Iris pigment epithelial cell (primary cell): ENCODE measurements at places on chromosomes 16 and 17.

DNA sequence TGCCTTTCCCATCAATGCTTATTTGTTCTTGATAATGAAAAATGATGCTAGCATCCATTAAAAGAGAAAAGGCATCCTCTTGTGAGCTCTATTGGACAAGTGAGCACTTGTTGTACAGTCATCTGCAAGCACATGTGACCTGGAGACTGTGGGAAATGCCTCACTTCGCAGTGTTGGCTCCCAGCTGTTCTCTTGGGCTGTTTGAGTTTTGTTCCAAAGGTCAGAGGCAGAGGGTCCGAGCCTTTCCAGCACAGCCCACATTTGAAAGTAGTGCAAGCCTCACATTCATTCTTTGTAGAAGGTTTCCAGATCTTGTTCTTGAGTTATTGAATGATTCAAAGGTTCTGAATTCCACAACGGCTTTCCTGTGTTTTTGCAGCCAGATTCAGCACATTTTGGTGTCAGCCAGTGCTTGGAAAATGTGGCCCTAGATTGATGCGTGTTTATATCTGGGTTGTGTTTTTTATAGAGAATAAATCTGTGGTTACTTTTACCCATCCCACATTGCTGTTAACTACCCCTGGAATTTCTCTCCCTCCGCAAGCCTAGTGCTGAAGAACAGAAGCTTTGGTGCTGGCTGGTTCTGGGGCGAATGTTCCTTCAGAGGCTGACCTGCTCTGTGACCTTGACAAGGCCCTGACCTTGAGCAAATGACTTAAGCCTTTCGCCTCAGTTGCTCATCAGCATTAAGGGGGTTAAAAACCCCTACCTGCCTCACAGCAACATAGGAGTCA, 49.8 kb downstream of the CDH1 start:
- DNase-seq = peak; percentile 78

- no peak for DNase-seq
These were observed 351.7 kb downstream of the FOXL1 start for GRCh38 chr16:86930001-86930400.

GRCh38 chr17:46742565-46743270, 75.8 kb downstream of the WNT3 start:
- peak; percentile 91 for DNase-seq

GRCh38 chr16:56988161-56988947, 1.0 kb upstream of the NLRC5 start:
- DNase-seq = peak; percentile 41

- peak; percentile 28 for DNase-seq
These were observed 288.3 kb upstream of the TNRC6C start for GRCh38 chr17:77670173-77670572.

GRCh38 chr16:27432558-27432957, 30.6 kb downstream of the IL21R start:
- peak; percentile 84 for DNase-seq

- DNase-seq = no peak
These were observed 21.4 kb upstream of the SLC46A1 start for GRCh38 chr17:28427371-28427770.
